ENCODE measurements at places on chromosomes 7 and 10.

DNA sequence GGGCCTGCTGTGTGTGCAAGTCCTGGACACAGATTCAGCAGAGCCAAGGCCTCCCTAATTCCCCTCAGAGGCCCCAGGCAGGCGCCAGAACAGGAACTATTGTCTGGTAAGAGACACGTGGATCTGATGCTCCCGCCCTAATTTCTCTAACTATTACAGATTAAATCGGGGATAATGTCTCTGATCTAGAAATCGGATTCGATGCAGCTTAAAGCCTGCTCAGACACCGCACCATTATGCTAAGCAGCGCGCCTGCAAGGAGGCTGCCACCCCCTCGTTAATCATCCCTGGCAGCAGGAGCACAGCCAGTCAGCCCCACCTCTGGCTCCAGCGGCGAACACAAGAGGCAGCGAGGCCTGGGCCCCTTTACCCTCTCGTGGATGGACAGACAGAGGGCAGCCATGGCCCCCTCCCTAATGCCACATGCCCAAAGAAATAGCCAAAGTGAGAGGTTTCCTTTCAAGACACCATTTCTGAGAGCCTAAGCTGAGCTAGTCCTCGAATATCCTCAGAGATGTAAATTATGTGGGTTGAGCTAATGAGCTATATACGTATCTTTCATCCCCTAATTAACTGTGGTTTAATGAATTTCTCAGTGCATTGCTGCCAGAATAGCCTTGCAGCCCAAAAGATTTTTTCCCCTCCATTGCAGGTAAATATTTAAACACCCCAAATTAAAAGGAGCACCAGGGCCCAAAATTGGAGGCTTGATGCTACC lies 122.1 kb downstream of the GRID1 start:
- DNase-seq = no peak

DNA sequence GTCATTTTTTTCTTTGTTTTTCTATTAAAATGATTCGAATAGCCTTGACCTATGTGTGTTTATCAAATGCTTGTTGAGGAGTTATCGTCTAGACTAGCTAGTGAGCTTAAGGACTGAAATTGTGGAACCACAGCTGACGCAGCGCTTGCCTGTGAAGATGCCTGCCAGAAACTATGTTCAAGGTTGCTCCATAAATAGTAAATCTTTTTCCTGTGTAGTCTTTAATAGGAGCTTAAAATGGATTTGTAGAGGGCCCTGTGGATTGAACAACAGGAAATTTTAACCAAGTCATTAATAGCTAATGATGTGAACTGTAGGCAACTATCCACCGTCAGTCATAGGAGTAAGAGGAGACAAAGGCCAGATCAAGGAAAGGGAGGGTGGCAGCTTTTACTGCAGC lies 145.1 kb downstream of the GNAI1 start:
- DNase-seq = no peak

DNA sequence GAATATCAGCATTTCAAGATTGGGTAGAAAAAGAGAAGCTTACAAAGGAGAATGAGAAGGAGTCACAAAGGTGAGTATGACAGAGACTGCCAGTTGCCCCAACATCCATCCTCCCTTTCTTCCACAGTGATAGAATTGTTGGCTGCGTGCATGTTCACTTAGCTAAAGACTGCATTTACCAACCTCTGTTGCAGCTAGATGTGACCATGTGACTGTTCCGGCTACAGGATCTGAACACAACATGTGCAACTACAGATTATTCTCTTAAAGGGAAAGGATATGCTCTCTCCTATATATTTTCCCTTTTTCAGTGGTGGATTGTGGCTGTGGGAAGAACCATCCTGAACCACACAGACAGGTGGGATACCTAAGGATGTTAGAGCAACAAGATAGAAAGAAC lies 60.5 kb upstream of the ZNRF2 start:
- no peak for DNase-seq

GRCh38 chr7:22429386-22429785 lies 70.6 kb downstream of the STEAP1B start:
- DNase-seq = no peak

DNA sequence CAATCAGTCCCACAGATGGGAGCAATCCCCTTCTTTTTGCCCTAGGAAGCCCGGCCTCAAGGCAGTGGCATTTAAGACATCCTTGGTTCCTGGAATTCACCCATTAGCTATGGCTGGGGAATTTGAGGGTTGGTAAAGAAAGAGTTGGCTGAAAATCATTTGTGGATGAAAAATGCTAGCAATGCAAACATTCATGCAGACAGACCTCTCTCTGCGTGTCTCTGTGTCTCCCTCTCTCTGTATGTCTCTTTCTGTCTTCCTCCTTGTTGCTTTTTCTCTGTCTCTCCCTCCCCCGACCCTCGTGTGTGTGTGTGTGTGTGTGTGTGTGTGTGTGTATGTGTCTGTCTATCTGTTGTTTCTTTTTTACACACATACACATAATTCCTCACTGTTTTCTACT lies 19.4 kb downstream of the LDB3 start:
- DNase-seq = no peak

GRCh38 chr7:22204312-22204711 lies 152.6 kb downstream of the RAPGEF5 start:
- DNase-seq = no peak

DNA sequence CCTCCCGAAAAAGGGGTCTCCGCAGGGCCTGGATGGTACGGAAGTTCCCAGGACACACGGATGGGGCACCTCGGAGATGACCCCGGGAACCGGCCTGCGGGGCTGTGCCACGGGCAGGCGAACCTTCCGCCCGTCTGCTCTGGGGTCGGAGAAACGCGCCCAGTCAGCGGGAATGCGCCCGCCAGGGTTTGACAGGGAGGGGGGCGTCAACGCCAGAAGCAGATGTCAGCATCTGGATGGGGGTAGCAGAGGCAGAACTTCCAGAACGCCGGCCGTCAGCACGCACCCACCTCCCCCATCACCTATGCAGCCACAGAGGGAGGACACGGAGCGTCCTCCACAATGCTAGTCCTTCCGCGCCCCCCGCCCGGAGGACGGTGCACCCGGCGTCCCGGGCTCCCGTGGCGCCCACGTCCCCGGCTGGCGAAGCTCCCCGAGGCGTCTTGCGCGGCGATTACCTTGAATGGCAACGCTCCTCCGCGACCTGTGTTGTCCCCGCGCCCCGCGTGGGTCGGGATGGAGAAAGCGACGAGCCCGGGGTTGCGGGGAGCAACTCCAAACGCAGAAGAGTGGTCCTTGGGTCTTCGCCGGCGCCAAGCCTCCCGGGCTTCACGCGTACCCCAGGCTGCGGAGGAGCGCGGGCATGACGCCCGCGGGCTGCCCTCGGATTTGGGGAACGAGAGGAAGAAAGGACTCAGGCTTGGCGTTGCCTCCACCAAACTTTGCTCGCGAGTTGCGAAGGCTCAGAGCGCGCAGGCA lies 561 bp downstream of the FGFR2 start:
- no peak for DNase-seq

Measured in RCC 7860 (cell line).